Heart right ventricle (tissue), 16 donors: ENCODE measurements at places on chromosomes 16 and 17.

GRCh38 chr16:89505204-89506112, 2.7 kb upstream of the SPG7 start:
- peak; percentile 96 for DNase-seq

DNA sequence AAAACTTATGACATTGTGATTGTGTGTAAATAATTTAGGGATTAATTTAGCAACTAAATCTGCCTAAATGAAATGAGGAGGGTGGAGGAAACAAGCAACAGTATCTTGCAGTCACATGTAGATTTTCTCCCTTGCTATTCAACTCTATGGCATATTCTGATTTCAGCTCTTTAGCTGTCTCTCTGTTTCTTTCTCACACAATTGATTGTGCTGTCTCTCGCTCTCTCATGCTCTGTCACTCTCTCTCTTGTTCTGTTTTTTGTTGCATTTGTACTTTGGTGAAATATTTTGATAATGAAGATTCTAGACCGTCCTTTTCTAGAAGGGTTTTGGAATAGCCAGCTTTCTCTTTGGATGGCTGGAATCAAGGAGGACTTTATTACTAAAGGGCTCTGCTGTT, 70.6 kb downstream of the BCAS3 start:
- no peak for DNase-seq

DNA sequence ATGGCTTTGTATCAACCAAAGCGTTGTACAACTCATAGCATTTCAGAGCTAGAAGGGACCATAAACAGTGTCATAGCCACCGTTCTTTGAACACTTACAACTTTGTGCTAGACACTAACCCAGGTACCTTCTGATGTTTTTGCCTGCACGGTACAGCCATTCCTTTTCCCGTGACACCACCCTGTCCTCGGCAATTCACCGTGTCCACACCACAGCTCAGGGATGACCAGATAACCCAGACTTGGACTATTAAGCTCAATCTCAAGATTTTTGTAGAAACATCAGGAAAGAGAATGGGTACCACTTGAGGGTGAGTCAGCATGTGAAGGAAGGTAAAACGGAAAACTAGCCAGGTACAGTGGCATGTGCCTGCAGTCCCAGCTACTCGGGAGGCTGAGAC, 9.8 kb upstream of the CBFB start:
- no peak for DNase-seq

GRCh38 chr16:81796583-81797346, 17.7 kb downstream of the PLCG2 start:
- DNase-seq: no peak

GRCh38 chr17:58666858-58667267, 25.0 kb downstream of the TEX14 start:
- DNase-seq: peak; percentile 87

GRCh38 chr17:81323411-81323868, 28.3 kb upstream of the SLC38A10 start:
- DNase-seq: no peak
